Chondrocyte (in vitro differentiated cells): ENCODE measurements at places on chromosomes 16 and 17. TPM values are rescaled to one million over a fixed set of nuclear protein-coding genes. Genes with fewer than 3 reads are reported as not detected.

DNA sequence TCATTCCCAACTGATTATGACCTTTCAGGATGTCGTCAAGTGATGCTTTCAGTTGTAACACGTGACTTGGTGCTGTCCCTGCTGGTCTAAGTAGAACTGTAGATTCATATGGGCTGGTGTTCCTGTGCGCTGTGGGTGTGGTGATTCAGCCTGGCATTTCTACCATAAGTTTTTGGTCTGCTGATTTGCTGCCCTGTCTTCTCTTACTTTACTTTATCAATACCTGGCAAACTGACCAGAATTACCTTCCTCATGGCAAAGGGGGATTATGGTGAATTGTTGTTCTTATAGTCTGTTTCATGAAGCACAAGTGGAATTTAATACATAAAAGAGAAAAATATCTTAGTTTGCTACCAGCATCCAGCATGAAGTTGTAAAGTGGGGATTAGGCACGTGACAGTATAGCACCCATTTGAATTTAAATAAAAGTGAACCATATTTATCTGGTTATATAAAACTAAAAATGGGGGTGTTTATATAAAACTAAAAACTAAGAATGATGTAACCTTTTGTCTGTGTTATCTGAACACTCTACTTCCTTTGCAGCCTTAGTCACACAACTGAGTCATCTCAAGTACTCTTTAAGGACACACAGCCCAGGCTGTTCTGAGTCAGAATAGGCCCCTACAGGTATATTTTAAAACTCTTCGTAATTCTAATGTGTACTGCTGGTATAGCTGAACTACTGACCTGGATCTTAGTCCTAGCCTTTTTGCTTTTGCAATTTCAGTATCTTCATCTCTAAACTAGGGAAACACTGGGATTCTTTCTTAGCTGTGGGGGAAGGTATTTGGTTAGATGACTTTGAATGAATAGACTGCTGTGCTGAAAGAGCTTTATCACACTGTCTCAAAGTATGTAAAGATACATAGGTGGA is 28.3 kb downstream of the TTC19 start:
- peaks cover 46% of the 10 kb centered on the region for H3K36me3 ChIP-seq
- H3K4me1 ChIP-seq, result peaks cover 32% of the 10 kb centered on the region
- H3K27me3 ChIP-seq, result no peaks in the 10 kb centered on the region
- H3K4me3 ChIP-seq, result no peak overlapping the region
- no peak for DNase-seq

DNA sequence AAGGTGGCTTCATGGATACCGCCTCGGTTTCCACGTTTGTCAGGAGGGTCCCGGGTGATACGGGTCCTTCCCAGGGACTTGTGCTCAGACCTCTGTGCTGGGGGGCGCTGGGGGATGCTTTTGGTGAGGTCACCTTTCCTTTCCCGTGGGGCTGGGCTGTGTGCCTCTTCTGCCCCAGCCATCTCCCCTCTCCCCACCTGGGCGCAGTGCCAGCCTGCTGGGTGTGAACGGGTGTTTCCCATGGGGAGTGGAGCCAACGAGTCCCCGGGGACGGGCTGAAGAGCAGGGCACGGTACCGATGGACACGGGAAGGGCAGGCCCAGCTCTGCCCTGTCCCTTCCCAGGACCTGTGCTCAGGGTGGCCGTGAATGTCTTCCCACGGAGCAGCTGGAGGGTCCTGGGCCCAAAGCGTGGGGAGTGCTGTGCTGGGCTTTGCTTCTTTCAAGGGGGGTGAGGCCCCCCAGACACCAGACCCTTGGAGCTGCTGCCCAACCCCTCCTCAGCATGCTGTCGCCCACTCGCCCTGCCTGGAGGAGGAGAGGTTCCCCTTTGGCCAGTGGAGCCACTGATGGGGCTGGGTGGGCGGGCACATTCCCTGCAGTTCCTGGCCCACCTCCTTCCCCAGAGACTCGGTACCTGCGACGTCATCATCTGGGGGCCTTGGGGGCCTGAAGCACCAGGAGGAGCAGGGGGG is 15.5 kb downstream of the TELO2 start:
- no peaks in the 10 kb centered on the region for H3K27me3 ChIP-seq
- no peak overlapping the region for H3K27ac ChIP-seq
- DNase-seq, result no peak
- H3K4me3 ChIP-seq, result no peak overlapping the region
- peaks cover 2% of the 10 kb centered on the region for H3K4me1 ChIP-seq

- no peak for DNase-seq
- H3K27me3 ChIP-seq, result peaks cover 59% of the 10 kb centered on the region
- H3K36me3 ChIP-seq, result peaks cover 2% of the 10 kb centered on the region
These were observed 13.7 kb downstream of the FOXF1 start for GRCh38 chr16:86524029-86524428.

- no peak for DNase-seq
- H3K4me3 ChIP-seq, result no peak overlapping the region
- peak overlapping the region; percentile 54 for H3K27ac ChIP-seq
- no peaks in the 10 kb centered on the region for H3K36me3 ChIP-seq
- peaks cover 47% of the 10 kb centered on the region for H3K4me1 ChIP-seq
These were observed 7.2 kb upstream of the G6PC1 start for GRCh38 chr17:42893359-42893758.

GRCh38 chr16:27221576-27222248 is 18.4 kb downstream of the KDM8 start:
- no peaks in the 10 kb centered on the region for H3K36me3 ChIP-seq
- DNase-seq, result peak; percentile 54
- H3K27ac ChIP-seq, result peak overlapping the region; percentile 45
- H3K27me3 ChIP-seq, result no peaks in the 10 kb centered on the region
- H3K4me1 ChIP-seq, result peaks cover 16% of the 10 kb centered on the region
- no peak overlapping the region for H3K4me3 ChIP-seq

The GRB7 gene
- total RNA-seq, result 0.46 to 0.68 TPM in 2 of 3 replicates, not detected in the other

The KRT31 gene
- total RNA-seq, result not detected in 3 replicates

The CD300H gene
- not detected in 3 replicates for total RNA-seq

GRCh38 chr16:405548-406506 is 4.1 kb downstream of the DECR2 start:
- H3K27me3 ChIP-seq, result no peaks in the 10 kb centered on the region
- DNase-seq, result no peak
- H3K36me3 ChIP-seq, result peaks cover 1% of the 10 kb centered on the region

The CACNG5 gene
- total RNA-seq, result not detected in 3 replicates

GRCh38 chr17:4583782-4584100 is 588 bp upstream of the SMTNL2 start:
- H3K27ac ChIP-seq, result no peak overlapping the region
- H3K4me3 ChIP-seq, result peak overlapping the region; percentile 69
- H3K36me3 ChIP-seq, result no peaks in the 10 kb centered on the region
- no peak for DNase-seq

DNA sequence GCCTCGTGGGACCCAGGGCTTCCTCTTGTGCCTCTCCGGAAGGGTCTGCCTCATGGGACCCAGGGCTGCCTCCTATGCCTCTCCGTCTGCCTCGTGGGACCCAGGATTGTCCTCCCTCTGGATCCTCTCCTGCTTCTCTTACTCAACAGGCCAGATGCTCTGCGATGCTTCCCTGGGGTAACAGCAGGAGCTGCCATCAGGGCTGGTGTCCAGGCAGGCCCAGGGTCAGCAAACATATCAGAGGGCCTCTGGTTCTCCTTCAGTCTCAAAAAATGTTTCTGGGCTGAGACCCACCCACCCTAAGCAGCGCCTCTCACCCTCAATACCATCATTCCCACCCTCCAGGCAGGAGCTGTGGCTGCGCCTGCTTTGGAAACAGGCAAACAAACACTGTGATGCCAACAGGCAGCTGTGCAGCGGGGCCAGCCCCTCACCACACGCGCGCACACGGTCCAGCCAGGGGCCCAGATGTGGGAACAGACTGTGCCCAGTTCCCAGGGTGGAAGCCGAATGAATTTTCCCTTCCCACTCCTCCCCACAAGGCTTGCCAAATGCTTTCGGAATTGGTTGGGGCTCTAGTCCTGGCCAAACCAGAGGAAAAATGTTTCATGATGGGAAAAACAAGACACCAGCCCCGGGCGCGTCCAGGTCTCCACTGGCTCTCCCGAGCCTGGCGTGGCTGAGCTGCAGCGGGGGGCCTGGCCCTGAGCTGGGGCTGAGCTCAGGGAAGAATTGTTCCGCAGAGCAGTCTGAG is 11.3 kb downstream of the TIMM22 start:
- H3K4me3 ChIP-seq, result no peak overlapping the region
- no peaks in the 10 kb centered on the region for H3K27me3 ChIP-seq
- H3K36me3 ChIP-seq, result peaks cover 14% of the 10 kb centered on the region

DNA sequence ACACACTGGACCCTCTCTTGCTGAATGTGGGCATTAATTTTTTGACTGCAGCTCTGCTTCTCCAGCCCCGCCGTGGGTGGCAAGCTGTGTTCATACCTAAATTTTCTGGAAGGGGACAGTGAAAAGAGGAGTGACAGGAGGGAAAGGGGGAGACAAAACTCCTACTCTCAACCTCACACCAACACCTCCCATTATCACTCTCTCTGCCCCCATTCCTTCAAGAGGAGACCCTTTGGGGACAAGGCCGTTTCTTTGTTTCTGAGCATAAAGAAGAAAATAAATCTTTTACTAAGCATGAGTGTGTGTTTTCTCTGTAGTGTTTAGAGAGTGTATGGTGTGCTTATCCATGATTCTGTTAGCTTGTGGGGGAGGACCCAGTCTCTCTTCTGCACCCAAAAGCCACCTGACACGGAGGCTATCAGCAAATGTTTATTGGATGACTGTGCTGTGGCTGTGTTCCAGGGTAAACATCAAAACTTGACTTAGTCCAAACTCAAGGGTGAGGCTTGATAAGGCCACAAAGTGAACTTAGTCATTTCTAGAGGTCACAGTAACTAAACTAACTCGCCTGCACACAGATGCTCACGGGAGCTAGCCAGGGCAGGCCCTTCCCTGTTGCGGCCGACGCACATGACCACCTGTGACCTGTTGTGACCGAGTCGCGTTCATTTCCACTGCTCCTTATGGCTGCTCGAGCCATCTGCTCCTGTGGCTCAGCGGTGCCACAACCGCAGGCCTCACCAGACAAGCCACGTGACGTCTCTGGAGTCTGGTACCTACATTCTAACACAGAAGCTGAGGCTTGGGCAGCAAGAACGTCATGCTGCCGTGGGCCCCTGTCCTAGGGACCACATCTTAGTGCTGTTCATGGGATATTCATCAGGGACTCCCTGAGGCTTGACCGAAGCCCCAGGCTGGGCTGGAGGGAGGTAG is 9.8 kb upstream of the MED11 start:
- H3K27ac ChIP-seq, result no peak overlapping the region
- no peak overlapping the region for H3K4me3 ChIP-seq
- peaks cover 3% of the 10 kb centered on the region for H3K27me3 ChIP-seq

The SOX15 gene
- 0.32 to 0.39 TPM in 2 of 3 replicates, not detected in the other for total RNA-seq

DNA sequence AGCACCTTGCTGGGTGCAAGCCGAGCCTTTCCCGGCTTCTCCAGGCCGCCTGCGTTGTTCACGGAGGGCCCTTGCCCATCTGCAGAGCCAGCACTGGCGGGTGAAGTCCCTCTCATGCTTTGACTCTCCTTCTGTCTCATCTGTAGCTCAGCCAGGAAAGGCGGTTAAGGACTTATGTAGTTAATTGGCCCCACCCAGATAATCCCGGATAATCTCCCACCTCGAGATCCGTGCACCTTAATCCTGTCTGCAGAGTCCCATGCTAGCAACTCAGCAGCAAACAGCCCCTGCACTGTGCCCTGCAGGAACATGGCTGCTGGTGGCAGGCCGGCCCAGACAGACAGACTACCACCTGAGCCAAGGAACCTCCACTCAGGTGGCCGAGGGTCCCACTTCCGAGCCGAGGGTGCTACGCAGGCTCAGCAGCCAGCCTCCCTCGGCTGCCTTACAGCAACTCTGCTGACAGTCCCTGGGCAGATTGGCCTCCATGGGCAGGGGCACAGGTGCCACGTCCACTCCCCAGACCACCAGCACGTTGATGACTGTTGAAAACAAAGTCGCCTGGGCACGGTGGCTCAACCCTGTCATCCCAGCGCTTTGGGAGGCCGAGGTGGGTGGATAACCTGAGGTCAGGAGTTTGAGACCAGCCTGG is 16.9 kb downstream of the RAB40C start:
- peaks cover 2% of the 10 kb centered on the region for H3K4me1 ChIP-seq
- no peaks in the 10 kb centered on the region for H3K27me3 ChIP-seq
- no peak for DNase-seq
- H3K4me3 ChIP-seq, result no peak overlapping the region
- H3K36me3 ChIP-seq, result no peaks in the 10 kb centered on the region

The TAT gene
- total RNA-seq, result 0.26 to 0.35 TPM in 2 of 3 replicates, not detected in the other

- no peak for DNase-seq
- H3K36me3 ChIP-seq, result no peaks in the 10 kb centered on the region
- H3K27ac ChIP-seq, result no peak overlapping the region
- H3K4me3 ChIP-seq, result no peak overlapping the region
- no peaks in the 10 kb centered on the region for H3K4me1 ChIP-seq
- no peaks in the 10 kb centered on the region for H3K27me3 ChIP-seq
These were observed 57.6 kb upstream of the IRX5 start for GRCh38 chr16:54873071-54873470.

The EPX gene
- not detected in 3 replicates for total RNA-seq

- H3K4me3 ChIP-seq, result no peak overlapping the region
- no peak for DNase-seq
- no peaks in the 10 kb centered on the region for H3K4me1 ChIP-seq
- no peaks in the 10 kb centered on the region for H3K27me3 ChIP-seq
These were observed 146.1 kb upstream of the HSBP1 start for GRCh38 chr16:83661656-83662055.

The CACNG3 gene
- not detected in 3 replicates for total RNA-seq

DNA sequence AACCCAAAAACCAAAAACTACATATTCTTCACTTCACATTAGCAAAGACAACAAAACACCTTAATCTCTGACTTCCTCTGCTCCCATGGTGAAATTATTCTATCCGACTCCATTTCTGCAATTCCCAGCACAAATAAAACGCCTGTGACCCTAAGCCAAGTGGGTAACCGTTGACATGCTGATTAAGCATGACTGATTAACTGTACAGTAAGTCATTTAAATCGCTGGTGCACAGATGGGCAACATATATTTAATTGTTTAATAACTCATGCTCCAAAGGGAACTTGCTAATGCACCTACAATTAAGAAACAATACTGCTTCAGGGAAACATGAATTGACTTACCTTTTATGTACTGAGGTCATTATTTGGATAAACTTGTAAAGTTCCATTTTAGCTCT is 436.7 kb downstream of the KIF2B start:
- DNase-seq, result no peak
- no peaks in the 10 kb centered on the region for H3K36me3 ChIP-seq
- H3K27ac ChIP-seq, result no peak overlapping the region
- no peaks in the 10 kb centered on the region for H3K27me3 ChIP-seq
- H3K4me3 ChIP-seq, result no peak overlapping the region

The RPL26 gene
- total RNA-seq, result 1,065 to 1,130 TPM (median 1,086 TPM) in 3 replicates

The MMP15 gene
- total RNA-seq, result 5.9 to 12.0 TPM (median 11.2 TPM) in 3 replicates
